Nucleus accumbens (tissue), 56 donors: ENCODE measurements at places on chromosomes 12 and 14.

DNA sequence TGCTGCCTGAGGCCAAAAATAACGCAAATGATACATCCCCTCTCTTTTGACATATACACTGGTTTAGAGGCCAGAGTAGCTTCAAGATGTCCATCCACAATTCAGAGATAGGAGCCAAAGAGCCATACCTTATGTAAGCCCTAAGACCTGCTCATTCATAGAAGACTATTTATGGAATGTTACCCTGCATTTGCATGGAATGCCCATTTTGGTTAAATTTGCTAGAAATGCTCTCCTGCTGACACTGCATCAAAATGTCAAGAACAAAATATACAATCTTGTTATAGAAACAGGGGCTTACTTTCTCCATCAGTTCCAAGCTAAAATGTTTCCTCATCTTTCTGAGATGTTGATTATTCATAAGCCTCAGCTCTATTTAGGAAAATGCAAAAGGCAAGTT, 183.3 kb upstream of the CDKN3 start:
- DNase-seq = no peak

- no peak for DNase-seq
Observed at GRCh38 chr14:71355324-71356201, 448.3 kb downstream of the PCNX1 start.

GRCh38 chr12:48182631-48183030, 813 bp upstream of the CCDC184 start:
- DNase-seq = no peak

DNA sequence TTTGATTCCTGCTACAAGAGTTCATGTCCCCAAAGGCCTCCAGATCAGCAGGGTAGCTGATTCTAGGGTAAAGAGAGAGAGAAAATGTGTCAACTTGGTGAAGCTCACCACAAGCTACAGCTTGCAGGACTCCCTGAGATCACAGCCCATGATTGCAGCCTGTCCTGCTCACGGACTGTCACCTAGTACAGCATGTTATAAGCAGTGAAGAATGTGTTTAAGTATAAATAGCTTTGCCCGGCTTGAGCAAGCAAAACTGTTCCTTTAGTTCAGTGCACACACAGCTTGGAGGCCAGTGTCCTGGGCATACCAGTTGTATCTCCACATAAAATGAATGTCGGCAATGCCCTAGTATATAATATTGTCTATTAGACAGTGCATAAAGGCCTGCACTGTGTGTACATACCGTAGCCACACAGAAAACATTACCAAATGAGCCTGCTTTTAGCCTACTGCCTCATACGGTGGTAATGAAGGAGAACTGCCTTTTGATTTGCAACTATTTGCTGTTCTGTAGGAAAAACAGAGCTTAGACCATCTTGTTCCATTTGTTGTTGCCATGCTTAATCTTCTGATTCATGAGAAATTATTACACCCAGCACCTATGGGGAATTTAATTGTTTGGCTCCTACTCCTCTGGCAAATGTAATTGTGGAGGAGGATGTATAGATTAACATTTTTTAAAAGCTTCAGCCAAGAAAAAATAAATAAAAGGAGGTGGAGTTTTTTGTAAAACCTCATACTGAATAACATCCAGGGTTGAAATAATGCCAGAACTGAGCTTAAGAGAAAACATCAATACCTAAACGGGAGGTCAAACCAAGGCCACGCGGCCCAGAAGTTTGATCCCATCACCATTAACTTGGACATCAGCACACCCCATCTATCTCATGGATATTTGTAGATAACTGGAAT, 108.1 kb upstream of the G2E3 start:
- no peak for DNase-seq

GRCh38 chr12:53097564-53098353, at the start of gene IGFBP6:
TSS of gene IGFBP6 (plus strand) at chr12:53097667. CDS start at chr12:53097718, 51 bp downstream.
- DNase-seq = peak; percentile 16

DNA sequence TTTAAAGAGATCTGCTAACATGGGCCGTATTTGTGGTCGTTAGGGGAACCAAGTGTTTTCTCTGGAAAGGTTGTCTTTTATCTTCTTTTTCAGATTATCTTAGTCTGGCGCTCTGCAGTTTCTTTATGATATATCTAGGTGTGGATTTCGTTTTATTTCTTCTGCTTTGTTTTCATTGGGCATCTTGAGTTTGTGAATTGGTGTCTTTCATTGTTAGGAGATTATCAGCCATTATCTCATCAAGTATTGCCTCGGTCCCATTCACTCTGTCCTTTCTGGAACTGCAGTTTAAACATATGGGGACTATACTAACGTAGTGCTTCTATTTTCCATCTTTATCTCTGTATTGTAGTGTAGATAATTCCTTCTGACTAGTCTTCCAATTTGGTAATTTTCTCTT, 60.4 kb downstream of the BICDL1 start:
- DNase-seq = no peak
